ENCODE measurements at places on chromosomes 11 and 22.

- no peak for DNase-seq
Measured at GRCh38 chr11:111766834-111767142, 599 bp upstream of the PPP2R1B start.

DNA sequence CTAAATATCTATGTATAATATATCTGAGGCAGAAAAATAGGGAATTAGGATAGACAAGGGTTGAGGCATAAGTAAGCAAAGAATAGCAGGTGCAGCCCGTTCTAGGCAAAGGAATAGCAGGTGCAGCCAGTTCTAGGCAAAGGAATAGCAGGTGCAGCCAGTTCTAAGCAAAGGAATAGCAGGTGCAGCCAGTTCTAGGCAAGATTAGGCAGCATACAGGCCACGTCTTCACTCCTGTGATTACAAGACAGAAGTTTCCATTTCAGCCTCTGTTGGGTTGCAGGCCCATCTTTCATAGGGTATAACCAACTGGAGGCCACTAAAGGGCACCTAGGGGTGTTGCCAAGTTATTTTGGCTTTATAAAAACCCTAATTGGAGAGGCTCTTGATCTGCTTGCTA is 28.8 kb upstream of the CHORDC1 start:
- no peak for DNase-seq

GRCh38 chr11:66318600-66318970 is 1.7 kb upstream of the CD248 start:
- DNase-seq = no peak

- DNase-seq = no peak
Measured at GRCh38 chr22:48361099-48361639, 1466.5 kb downstream of the BRD1 start.

GRCh38 chr11:93541884-93542810 is 1.0 kb downstream of the SMCO4 start:
- DNase-seq = no peak

DNA sequence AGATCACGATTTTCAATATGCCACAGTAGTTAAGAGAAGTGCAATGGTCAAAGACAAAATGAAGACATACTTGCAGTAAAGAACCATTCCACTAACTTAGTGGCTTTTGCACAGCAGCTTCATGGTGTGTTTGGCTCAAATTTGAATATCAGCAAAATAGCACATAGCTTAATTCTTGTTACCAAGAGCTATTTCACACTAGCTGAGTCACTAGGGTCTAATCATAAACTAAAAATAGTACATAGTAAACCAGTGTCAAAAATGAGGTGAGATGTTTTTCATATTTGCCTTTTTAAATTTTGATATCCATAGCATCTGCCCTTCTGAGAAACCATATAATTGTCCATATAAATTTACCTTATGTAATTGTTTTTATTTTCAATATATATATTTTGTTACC is 325.0 kb upstream of the LUZP2 start:
- no peak for DNase-seq

GRCh38 chr11:46489656-46490560 is 98.3 kb upstream of the CHRM4 start:
- peak; percentile 13 for DNase-seq

DNA sequence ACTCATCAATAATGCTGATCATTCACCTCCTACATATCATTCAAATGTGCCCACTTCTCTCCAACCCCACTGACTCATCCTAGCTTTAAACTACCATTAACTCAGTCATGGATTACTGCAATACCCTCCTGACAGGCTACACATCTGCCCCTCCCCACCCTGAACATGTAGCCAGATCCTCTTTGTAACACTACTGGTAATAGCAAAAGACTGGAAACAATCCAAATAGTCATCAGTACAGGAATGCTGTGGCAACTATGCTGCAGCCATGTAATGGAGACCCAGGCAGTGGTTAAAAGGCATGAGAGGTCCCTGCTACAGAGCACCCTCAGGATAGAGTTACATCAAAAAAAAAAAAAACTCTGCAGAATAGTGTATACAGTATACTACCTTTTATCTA is 16.6 kb downstream of the SLC43A3 start:
- DNase-seq = peak; percentile 70

- DNase-seq = no peak
Measured at GRCh38 chr11:115958089-115959000, 454.1 kb upstream of the CADM1 start.

DNA sequence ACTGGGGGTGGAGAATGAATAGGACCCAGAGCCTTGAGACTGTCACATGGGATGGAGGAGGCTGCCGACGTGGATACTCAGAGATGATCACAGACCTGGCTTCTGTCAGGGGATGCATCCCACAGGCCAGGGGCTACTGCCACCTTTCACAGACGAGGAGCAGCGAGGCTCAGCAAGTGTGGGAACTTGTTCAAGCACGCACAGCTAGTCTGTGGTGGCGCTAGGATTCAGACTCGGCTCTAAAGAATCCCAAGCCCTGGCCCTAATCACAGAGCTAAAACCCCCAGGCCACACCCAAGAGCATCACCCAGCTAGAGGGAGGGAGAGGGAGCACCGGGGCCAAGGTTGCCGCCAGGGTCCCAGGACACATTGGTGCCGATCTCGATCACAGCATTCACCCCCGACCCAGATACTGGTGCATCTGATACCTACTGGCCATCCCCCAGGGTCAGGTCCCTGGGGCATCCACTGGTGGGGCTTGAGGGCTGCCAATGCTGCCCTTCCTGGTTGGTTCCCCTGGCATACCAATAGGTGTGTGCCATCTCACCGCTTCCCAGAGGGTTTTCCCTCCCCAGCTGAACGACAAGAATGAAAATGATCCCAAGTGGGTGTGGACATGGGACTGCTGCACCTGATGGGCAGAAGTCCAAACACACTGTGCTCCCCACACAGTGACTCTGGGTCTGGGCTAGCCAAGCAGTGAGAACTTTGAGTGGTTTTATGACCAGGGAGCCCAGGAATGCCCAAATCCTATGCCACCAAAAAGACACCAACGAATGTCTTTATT is 6.2 kb downstream of the CHST1 start:
- DNase-seq = no peak

- no peak for DNase-seq
Measured at GRCh38 chr11:12008790-12009616, 577 bp upstream of the DKK3 start.

DNA sequence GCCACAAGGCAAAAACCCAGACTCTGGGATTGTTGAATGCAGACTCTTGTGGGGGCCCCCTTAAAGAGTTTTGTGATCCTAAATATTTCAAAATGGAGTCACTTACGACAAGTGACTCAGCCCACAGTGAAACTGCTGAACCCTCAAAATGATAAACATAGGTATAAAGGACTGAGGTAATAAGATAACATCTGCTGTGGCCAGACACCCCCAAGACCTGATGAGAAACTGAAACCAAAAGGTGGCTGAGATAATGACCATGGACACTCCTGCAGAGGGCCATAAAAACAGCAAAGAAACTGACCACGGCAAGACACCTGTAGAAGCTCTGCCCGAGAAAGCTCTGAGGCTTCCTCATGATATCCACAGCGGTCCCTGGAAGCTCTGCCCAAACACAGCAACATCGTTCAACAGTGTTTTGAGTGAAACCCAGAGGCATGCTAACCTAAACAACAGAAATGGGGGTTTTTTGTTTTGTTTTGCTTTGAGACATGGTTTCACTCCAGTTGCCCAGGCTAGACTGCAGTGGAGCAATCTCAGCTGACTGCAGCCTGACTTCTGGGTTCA is 1.6 kb upstream of the PLAAT4 start:
- DNase-seq = no peak

GRCh38 chr22:25365491-25366261 is 146.2 kb downstream of the CRYBB2 start:
- no peak for DNase-seq

DNA sequence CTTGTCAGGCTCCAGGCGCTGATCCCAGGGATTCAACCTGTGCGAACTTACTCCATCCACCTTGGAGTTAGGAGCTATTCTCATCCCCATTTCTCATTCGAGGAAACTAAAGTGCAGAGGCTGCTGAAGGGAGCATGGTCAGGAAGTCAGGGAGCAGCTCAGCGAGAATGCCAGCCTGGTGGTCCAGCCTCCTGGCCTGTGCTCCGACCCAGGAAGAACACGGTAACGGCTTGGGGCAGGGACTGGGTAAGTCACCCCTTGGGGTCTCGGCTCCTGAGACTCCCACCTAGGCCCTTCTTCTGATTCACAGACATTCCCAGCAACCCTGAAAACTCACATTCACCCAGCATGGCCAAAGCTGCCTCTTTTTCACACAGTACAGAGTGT is 132.8 kb downstream of the CRYBB2 start:
- no peak for DNase-seq

GRCh38 chr11:3021125-3021524 is 29.0 kb upstream of the NAP1L4 start:
- DNase-seq = no peak

All from non-pigmented ciliary epithelial cell (primary cell).